NCI-H1930 (cell line): ENCODE measurements at places on chromosomes 6 and 20.

DNA sequence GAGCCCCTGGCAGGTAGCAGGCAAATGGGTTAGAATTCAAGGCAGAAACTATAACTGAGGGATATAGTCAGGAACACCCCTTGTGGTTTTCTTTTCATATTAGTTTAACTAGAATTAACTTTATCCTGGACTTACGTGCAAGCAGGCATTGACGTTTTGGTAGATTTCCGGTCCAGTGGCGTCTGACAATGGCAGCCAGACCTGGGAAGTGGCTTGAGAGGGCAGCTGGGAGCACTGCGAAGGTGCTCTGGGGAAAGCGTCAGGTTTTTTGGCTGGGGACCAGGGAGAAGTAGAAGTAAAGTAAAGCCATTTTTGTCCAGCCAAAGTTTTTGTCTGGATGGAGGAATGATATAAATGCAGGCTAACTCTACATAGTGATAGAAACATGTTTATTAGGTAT, 8.4 kb upstream of the ACSS1 start:
- DNase-seq: no peak

DNA sequence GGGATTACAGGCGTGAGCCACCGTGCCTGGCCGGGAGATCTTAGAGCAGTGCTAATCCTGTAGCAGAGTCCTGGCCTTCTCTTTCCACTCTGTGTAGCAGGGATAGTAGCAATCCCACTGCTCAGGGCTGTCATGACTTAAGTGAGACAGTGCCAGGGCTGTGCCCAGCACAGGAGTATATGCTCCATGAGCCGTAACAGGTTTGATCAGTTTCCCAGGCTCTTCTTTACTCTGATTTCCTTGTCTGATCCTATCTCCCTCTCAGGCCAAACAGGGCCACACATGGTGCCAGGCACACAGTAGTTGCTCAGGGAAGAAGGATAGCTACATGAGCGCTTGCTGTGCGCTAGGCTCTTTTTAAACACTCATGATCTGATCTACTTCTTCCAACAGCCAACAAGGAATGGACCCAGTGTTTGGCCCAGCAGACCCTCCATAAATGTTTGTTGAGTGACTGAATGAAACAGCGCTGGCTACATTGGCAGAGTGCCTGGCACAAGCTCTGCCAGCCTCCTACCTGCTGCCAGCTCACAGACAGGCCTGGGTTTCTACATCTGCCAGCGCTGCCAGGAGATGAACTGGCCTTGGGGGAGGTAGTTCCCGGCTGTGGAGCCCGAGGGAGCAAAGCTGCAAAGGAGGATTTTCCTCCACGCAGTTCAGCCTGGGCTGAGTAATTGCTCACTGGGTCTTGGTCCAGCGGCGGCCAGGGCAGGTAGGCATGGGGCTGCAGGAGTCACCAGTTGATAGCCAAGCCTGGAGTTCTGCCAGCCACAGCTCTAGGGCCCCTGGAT, 36.9 kb downstream of the SNAI1 start:
- no peak for DNase-seq

DNA sequence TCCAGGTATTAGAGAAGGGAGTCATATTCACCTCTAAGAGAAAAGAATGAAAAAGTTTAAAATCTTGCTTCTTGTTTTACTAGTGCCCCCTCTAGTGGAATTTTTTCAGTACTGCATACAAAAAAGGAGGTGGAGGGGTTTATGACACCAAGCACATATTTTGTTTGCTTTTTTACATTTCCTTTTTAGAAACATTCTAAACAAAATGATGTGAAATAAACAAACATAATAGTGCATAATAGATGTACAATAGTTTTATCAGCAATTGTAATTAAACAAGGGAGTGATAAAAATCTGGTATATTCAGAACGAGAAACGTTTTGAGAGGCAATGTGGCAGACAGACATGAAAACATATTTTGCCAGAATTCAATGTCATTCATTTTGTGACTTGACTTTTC, 111.0 kb upstream of the TFAP2D start:
- DNase-seq: no peak

DNA sequence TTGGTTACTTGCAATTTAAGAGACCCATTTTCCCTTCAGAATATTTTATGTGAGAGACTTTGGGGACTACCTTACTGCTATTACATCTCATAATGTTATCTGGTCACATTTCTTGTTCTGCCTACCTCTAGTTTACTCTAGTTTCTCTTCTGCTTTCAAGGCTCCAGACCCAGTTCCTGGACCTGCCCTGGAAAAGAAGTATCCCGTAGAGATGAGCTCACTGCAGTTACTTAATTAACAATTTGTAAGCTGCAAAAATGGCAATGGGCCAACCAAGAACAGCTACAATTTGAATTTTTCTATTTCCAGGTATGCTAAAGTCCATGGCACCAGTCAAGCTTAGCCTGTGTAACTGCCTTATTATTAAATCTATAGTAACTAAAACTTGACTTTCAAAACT, 25.0 kb downstream of the TAB2 start:
- no peak for DNase-seq

GRCh38 chr6:40957616-40958492, 81.2 kb downstream of the UNC5CL start:
- no peak for DNase-seq

- no peak for DNase-seq
These were observed 3.5 kb upstream of the DDR1 start for GRCh38 chr6:30880698-30881252.

DNA sequence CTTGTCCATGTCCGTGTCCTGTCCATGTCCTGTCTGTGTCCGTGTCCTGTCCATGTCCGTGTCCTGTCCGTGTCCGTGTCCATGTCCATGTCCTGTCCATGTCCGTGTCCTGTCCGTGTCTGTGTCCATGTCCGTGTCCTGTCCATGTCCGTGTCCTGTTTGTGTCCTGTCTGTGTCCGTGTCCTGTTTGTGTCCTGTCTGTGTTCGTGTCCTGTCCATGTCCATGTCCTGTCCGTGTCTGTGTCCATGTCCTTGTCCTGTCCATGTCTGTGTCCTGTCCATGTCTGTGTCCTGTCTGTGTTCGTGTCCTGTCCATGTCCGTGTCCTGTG, 55.0 kb upstream of the BHLHE23 start:
- DNase-seq: no peak

GRCh38 chr20:1312308-1312707, 16.6 kb downstream of the SDCBP2 start:
- DNase-seq: no peak

GRCh38 chr6:50843842-50844241, 25.2 kb downstream of the TFAP2B start:
- DNase-seq: no peak

- DNase-seq: no peak
These were observed 70.3 kb downstream of the HIVEP2 start for GRCh38 chr6:142874676-142875075.

GRCh38 chr6:136534268-136534667, 16.0 kb downstream of the MAP7 start:
- DNase-seq: no peak

DNA sequence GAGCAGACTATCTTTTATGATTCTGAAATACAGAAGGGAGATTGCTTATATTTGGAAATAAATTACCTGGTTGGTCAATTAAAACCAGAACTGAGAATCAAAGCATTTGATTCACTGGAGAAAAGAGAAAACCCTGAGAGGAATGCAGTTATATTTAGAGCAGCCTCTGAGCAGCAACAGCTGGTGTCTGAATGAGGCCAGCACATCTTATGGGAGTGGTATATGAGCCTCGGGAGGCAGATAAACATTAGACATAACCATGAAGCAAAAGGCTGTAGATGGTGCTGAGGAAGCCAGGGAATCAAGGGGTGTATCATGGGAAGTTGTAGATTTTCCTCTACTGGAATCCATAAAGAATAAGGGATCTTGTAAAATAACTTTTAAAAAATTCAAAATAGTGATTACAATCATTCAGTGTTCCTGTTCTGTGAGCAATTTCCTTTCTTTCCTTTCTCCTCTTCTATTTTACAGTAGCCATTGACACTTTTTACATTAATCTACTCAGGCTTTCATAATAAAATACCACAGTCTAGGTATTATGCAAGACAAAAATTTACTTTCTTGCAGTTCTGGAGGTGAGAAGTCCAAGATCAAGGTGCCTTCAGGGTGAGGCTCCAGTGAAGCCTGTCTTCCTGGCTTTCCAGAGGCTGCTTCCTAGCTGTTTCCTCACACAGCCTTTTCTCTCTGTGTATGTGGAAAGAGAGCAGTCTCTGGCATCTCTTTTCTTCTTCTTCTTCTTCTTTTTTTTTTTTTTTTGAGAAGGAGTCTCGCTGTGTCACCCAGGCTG, 32.8 kb upstream of the ENPP5 start:
- DNase-seq: no peak

- DNase-seq: no peak
These were observed 70.1 kb upstream of the TAB2 start for GRCh38 chr6:149247385-149247763.
